ENCODE measurements at places on chromosomes 1 and 21.

DNA sequence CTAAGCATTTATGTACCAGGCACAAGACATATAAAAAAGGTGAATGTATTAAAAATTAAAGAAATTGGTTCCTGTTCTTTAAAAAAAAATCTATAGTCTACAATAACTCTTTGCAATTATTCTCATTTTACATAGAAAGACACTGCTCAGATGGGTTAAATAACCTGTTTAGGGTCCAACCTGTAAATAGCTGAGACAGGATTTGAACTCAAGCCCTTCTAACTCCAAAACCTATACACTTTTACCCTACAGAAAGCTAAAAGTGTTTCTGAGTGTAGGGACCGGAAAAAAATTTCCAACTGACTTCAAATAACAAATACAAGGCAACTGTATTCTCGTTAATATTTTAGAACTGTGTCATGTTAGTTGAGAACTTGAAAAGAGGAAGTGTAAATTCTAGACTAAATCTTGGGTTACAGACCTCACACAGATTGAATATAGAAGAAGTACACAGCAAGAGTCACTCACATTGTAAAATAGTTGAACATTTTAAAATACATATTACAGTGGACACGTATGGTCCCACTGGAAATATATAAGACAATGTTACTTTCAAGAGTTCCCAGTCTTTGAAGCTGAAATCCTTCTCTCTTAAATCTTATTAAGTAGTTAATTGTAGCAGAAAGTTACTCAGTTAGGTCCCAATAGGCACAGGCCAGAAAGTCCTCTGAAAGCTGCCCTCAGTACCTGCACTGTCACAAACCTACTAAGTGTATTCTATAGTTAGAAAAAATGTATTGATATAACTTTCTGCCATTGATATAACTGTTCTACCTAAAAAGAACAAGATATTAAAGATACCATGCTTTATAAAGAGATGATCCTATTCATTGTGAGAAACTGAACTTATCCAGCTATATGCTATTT is 7.3 kb downstream of the EDEM3 start:
- no peak for DNase-seq

- no peak for DNase-seq
Observed at GRCh38 chr1:100927276-100927675, 31.4 kb downstream of the SLC30A7 start.

DNA sequence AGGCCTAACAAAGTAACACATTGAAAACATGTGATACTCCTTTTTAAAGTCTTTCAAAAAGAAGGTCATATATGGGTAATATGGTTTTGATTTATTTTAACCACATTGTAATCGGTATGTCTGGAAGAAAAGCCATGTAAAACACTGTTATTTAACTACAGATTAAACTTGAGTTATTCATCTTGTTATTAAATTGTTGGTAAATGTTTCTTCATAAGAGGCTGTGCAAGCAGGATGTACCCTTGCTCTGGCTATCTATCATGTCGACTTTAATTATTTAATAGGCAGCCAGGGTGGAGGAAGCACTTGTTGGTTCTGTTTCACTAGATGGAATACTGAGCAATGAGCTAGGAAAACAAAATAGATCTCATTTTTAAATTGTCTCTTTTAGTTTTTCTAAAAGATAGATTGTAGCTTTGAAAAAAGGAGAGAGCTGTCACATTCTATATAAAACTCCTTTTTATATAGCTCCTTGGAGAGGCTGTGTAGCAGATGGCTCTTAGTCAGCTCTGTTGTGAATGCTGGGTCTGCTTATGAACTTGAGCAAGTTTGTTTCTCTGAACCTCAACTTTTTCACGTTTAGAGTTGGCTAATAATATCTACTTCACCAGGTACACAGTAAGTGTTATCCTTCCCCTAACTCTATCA is 39.5 kb downstream of the LRRC8B start:
- DNase-seq: no peak

- no peak for DNase-seq
Observed at GRCh38 chr1:31795801-31796621, 19.8 kb downstream of the SPOCD1 start.

GRCh38 chr1:185244015-185244747 is 72.9 kb downstream of the IVNS1ABP start:
- no peak for DNase-seq

- no peak for DNase-seq
Observed at GRCh38 chr1:206687915-206688442, 3.3 kb downstream of the MAPKAPK2 start.
